ENCODE measurements at places on chromosomes 4 and X. TPM values are rescaled to one million over a fixed set of nuclear protein-coding genes. Genes with fewer than 3 reads are reported as not detected.

Gene GLUD2
- total RNA-seq: 3.0 TPM

GRCh38 chr4:90220459-90220858, 93.3 kb downstream of the CCSER1 start:
- DNase-seq: no peak

DNA sequence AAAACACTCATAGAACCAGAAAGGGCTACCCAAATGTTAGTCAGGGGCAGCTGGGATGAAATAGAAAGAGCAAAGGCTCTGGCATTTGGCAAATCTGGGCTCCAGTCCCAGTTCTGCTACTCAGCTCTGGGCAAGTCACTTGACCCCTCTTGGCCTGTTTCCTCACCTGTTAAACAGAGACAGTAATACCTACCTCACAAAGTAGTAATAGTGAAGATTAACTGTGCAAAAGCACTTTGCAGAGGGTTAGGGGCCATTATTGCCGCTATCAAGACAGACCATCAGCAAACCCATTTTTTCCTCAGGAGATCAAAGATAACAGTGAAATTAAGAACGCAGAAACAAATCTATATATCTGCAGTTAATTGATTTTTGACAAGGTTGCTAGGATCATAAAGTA, 20.6 kb downstream of the ZBTB33 start:
- DNase-seq: peak; percentile 6

DNA sequence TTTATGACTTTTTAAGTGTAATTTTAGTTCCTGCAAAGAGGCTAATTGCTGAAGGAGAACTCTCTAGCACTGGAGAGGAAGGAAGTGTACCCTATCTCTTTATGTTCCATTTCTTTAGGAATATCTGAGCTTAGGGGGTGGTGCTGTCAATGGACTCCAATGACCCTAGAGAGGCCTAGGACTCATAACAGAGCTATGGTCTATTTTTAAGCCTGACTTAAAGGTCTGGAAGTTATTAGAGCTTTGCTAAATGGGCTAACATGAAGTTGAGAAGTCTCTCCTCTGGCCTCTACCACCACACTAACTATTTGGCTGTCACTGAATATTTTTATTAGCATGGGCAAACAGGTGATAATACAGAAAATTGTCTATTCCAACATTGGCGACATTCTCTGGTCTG, 152.2 kb downstream of the SPATA18 start:
- DNase-seq: no peak

GRCh38 chrX:152865232-152865920, 32.5 kb upstream of the ZNF185 start:
- peak; percentile 50 for DNase-seq

- DNase-seq: peak; percentile 89
Measured at GRCh38 chr4:1041147-1041935, 29.9 kb downstream of the FGFRL1 start.

Gene CT45A5
- total RNA-seq: not detected

GRCh38 chr4:63898961-63899360, 510.3 kb downstream of the TECRL start:
- DNase-seq: no peak

Gene KCND1
- total RNA-seq: not detected

- no peak for DNase-seq
Measured at GRCh38 chr4:12584116-12584875, 899.8 kb downstream of the RAB28 start.

DNA sequence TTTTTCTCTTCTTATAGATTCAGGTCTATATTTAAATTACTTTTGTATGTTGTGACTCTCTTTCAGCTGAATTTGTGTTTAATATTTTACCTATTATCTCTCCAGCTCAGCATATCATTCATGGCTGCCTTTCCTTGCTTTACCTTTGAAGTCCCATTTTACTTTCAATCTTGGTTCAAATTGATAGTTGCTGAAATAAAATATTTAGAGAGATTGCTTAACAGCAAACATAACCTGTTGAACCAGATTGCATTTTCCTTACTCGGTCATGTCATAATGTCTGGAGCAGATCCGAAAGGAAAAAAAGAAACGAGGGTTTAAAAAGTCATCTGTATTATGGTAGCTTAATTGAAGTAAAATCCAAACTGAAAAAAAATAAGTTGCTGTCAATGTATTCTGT, 94.1 kb downstream of the IL1RAPL2 start:
- DNase-seq: no peak

GRCh38 chr4:83170952-83171399, 56.4 kb upstream of the PLAC8 start:
- no peak for DNase-seq

- DNase-seq: no peak
Measured at GRCh38 chr4:152785639-152786615, 6.2 kb downstream of the ARFIP1 start.

DNA sequence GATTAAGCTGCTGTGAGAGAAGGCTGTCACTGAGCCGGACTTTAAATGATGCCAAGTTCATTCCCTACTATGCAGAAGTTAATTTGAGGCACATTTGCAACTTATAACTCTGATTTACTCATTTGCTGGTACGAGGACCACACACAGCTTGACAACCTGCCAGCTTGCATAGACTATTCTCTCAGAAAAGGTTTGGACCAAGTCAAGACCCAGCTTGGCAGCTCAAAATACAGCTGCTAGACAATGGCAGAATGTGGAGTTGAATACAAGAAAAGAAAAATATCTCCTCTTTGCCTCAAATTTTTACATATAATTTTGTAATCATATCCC, 338.9 kb downstream of the DHX15 start:
- DNase-seq: no peak

DNA sequence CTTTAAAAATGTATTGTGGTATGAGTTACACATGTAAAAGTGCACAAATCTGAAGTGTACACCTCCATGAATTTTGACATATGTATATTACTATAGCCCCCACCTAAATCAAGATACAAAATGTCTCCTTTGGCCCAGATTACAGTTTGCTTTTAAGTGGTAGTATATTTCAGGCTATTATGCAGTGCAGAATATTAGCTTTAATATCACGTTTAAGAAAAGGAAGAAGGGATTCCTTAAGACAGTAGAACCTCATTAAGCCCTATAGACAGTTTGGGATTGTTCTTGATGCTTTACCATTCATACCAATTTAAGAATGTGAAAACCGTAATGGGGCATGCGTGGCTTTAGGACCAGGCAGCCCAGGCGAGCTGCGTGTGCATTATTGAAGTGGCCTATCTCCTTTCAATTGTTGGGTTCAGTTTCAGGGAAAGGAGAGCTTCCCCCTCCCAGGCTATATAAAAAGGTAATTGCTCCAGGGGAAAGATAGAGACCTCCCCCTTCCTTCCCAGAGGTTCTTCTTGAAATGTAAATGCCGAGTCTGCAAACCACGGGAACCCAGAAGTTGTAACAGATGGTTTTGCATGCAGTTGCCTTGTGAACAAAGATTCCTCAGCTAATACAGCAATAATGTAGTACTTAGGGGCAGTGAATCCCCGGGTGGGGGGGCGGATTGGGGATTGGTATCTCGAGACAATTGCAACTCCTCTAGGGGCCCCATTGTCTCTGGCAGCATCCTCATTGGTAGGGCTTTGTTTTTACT, 106.1 kb downstream of the UCHL1 start:
- DNase-seq: peak; percentile 62

DNA sequence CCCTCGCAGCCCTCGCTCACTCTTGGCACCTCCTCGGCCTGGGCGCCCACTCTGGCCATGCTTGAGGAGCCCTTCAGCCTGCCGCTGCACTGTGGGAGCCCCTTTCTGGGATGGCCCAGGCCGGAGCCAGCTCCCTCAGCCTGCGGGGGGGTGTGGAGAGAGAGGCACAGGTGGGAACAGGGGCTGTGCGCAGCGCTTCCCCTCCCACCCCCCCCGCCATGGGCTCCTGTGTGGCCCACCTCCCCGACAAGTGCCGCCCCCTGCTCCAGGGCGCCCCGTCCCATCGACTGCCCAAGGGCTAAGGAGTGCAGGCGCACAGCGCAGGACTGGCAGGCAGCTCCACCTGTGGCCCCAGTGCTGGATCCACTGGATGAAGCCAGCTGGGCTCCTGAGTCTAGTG, 220.2 kb downstream of the STPG2 start:
- DNase-seq: no peak

GRCh38 chr4:156773648-156774357, 197.8 kb downstream of the PDGFC start:
- no peak for DNase-seq

- no peak for DNase-seq
Measured at GRCh38 chr4:70556856-70557255, 35.2 kb upstream of the AMBN start.

GRCh38 chr4:174122705-174123104, 160.8 kb downstream of the FBXO8 start:
- DNase-seq: no peak

Gene FGFR3
- 0.07 TPM for total RNA-seq

Gene NCAPG
- total RNA-seq: 75.4 TPM

Gene DMRTC1
- not detected for total RNA-seq

GRCh38 chr4:143554728-143555597, 41.5 kb downstream of the SMARCA5 start:
- DNase-seq: no peak

Gene COL4A5
- total RNA-seq: 6.3 TPM

- no peak for DNase-seq
Measured at GRCh38 chr4:24495388-24495787, 89.0 kb downstream of the DHX15 start.

Gene CXCL8
- total RNA-seq: 12.3 TPM

DNA sequence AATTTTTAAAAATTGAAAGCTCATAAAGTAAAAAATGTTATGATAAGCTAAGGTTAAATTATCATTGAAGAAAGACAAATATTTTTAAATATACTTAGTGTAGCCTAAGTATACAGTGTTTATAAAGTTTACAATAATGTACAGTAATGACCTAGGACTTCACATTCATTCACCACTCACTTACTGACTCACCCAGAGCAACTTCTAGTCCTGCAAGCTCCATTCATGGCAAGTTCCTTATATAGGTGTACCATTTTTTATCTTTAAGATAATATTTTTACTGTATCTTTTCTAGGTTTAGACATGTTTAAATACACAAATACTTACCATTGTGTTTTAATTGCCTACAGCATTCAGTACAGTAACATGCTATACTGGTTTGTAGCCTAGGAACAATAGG, 112.3 kb upstream of the RADX start:
- DNase-seq: no peak

DNA sequence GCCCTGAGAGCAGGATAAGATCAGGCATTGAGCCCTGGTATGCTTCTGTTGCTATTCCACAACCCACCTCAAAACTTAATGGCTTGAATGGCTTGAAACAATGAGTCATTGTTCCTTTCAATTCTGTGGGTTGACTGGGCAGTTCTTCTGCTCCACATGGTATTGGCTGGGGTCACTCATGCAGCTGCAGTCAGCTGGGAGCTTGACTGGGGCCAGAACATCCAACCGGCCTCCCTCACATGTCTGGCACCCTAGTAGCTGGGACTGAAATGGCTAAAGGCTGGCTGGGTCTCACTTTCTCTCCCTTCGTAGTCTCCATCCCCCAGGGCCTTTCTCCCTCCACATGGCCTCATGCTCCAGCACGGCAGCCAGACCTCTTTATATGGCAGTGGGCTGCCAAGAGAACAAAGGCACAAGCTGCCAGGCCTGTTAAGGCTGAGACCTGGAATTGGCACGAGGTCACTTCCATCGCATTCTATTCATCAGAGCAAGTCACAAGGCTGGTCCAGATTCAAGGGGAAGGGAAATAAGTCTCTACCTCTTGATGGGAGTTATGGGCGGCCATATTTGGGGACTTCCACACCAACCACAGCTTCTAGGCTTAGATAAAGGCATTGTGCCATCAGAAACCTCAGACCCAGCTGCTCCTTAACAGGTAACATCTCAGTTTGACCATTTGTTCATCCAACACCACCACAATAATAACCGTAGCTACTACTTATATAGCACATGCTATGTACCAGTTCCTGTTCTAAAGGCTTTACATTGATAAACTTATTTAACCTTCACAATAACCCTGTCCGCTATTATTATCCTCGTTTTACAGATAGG, 159.7 kb upstream of the ATP6AP2 start:
- DNase-seq: peak; percentile 75

Gene GLOD5
- total RNA-seq: not detected

Gene UGT2B15
- total RNA-seq: not detected

DNA sequence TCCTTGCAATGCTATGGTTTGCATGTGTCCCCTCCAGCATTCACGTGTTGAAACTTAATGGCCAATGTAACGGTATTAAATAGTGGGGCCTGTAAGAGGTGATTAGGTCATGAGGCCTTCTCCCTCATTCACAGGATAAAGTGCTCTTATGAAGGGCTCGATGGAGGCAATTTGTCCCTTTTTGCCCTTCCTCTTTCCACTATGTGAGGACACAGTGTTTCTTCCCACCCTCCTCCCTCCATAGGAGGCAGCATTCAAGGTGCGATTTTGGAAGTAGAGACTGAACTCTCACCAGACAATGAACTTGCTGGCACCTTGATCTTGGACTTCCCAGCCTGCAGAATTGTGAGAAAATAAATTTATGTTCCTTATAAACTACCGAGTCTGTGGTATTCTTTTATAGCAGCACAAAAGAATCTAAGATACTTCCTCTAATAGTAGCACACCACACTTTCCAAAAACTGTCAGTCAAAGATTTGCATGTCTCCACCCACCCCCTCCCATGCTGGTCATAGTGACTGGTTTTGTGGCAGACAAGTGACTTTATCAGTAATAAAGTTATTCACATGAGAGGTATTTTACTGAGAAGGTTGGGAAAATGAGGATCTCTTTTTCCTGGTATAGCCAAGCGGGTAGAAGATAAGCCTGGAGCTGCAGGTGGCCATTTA, 113.5 kb upstream of the TTC29 start:
- no peak for DNase-seq

DNA sequence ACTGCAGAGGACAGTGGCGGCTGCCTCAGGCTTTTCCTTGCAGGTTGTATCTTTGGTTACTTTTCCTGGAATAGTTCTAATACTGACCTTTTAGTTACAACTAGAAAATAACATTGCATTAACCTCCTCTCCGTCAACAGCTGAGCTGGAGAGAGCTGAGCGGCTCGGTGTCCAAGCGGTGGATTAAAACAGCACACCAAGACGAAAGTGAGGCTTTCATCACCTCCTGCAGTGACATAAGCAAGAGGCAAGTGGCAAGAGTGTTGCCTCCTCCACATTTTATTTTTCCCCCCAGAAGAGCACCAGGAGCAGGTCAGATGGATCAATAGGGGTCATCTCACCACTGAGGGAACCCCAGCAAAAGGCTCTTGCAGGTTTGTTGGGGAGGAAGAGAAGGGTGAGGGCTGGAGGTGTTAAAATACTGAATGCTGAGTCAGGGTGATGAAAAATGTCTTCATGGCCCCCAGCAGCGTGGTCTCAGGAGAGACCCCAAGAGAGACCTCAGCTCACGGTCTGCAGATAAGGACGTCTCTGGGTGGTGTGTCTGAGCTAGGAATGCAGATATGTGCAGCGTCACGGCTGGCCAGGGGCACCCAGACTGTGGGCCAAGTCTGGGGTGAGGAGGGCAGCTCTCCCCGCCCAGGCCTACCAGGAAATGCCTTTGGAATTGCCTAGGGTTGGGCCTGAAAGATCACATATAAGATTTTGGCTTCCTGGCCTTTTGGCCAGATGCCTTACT, 50.3 kb downstream of the CASP3 start:
- peak; percentile 81 for DNase-seq

DNA sequence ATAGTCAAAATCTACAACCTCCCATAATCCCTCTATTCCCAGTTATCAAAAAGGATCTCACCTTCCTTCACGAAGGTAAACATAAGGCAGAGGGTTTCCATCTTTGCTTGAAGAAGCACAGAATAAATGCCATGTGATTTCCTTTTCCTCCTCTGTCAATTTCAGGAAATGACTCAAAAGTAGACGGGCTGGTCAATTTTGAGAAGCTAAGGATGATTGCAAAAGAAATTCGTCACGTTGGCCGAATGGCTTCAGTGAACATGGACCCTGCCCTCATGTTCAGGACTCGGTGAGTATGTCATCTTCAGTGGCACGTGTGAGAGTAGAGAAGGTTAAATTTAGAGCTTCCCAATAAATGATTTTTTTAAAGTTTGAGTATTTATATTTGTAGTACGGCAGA, 240.2 kb downstream of the RAPGEF2 start:
- no peak for DNase-seq

Gene PPP4R3C
- not detected for total RNA-seq

All from MG63 (cell line).